ENCODE measurements at places on chromosomes 5 and 9.

GRCh38 chr5:150022158-150022531 is 21.6 kb downstream of the HMGXB3 start:
- DNase-seq, result peak; percentile 82

- DNase-seq, result no peak
These were observed 1087.7 kb downstream of the CDH12 start for GRCh38 chr5:21765406-21765805.

GRCh38 chr9:1071730-1072129 is 21.6 kb downstream of the DMRT2 start:
- no peak for DNase-seq

- DNase-seq, result no peak
These were observed 121.8 kb downstream of the CAVIN4 start for GRCh38 chr9:100699668-100700067.

DNA sequence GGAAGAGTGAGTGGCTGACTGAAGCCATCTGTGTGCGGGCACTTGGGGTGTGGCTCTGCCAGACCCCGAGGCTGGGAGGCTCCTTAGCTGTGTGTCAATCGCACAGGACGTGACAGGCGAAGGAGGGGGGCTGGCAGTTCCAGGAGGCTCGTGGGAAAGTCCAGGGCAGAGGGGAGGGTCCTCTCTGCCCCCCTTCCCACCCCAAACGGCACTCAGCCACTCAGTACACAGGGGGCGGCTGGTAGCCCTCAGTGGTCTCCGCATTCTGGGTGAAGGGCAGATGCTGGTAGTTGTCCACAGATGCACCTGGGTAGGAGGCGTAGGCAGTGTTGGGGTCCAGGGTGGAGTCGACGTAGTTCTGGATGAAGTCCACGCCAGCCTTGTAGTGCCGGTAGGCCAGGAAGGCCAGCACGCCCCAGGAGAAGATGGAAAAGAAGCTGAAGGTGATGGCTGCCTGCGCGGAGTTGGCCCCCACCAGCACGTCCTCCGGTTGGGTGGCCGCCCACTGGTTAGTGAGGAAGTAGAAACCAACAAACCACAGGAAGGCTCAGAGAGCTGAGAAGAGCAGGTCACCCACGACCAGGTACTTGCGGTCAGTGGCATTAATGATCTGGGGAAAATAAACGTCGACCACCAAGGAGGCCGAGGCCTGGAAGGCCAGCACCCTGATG is 85.4 kb upstream of the CEP78 start:
- DNase-seq, result no peak

DNA sequence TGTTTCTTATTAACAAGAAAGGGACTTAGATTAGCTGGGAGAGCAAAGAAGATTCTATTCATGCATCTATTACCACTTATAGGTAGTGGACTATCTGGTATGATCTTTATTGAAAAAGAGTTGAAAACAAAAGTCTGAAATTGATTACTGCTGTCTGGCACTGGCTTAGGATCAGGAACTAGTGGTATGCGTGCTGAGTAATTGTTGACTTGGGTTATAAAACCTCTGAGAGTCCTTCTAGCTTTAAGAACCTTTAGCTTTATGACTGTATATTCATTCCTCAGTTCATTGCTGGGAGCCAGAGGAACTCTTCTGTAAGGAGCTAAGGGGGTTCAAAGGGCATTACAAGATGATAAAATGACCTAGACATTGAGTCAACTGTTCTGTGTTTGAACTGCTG is 7.6 kb downstream of the SLC1A1 start:
- DNase-seq, result peak; percentile 69

- DNase-seq, result no peak
These were observed 36.9 kb downstream of the CLINT1 start for GRCh38 chr5:157821822-157822622.

DNA sequence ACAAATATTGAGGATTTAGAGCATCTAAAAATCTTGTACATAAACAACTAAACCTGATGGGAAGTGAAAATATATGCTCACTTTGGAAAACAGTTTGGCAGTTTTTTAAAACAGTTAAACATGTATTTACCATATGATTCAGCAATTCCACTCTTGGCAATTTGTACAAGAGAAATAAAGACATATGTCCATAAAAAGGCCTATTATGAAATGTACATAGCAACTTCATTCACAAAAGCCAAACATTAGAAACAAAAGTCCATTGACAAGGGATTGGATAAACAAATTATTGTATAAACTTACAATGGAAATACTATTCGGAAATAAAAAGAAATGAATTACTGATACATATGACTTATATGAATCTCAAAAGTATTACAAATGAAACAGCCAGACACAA is 196.2 kb upstream of the SLC24A2 start:
- no peak for DNase-seq

- DNase-seq, result no peak
These were observed 64.3 kb upstream of the PTCH1 start for GRCh38 chr9:95580812-95581761.

DNA sequence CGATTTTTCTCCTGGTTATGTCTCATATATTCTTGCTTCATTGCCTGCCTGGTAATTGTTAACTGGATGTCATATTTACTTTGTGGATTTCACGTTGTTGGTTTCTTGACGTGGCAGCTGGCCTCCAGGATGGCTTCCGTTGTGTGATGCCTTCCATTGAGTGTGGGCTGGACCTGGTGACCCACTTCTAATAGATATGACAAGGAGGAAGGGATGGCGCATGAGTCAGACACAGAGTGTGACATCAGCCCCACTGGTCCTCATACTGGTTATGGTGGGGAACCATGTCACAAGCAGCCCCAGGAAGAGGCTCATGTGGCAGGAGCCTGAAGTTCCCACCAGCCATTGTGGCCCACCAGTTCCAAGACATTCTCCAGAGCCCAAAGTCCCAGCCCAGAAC is 6.4 kb upstream of the PAEP start:
- DNase-seq, result peak; percentile 15

- no peak for DNase-seq
These were observed 11.4 kb upstream of the ADAMTS16 start for GRCh38 chr5:5128766-5129165.

DNA sequence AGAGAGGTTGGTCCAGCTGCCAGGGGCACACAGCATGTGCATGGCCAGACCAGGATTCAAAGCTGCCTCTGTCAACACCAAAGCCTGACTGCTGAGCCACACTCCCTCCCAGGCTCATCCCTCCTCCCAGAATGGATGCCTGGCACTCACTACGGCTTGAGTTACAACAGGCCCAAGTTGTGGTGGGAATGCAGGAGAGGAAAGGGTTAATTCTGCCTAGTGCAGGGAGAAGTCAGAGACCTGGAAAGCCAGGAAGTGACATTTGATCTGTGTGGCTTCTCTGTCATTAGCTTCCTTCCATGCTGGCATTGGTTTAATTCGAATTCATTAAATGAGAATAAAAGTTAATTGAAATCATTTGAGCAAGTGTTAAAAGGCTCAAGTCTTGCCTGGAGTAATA is 150.0 kb downstream of the NSG2 start:
- no peak for DNase-seq

GRCh38 chr9:86764671-86765343 is 182.5 kb downstream of the GAS1 start:
- no peak for DNase-seq

DNA sequence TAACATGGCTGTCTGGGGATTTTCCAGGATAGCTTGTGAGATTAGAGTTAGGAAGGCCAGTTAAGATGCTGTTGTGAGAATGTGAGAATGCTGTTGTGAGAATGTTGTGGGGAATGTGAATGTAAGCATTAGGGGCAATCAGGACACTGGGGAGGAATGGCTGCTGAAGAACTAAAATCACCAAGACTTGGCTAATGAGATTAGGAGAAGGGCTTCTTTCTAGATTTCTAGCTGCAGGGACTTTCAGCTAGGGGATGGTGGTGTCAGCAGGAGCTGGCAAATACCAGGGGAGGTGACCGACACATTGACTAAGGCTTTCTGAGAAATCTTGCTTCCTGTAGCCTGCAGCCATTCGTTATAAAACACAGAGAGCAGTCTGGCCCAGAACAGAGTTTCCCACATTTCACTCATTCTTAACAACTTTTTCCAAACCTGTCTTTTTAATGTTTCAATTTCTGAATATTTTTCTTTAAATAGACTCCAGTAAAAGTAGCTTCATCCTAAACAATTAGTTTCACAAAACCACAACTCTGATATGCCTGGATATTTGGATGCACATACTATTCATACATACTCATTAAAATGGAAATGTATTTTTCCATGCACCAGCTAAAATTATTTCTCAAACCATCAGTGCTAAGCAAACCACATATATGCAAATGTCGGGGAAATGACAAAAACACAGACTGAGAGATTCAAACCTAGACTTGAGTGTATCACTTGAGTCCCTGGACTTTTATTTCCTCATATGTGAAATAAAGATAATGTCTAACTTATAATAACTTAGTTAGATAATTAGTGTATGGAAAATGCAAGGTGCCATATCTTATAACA is 89.3 kb upstream of the TNC start:
- no peak for DNase-seq

- no peak for DNase-seq
These were observed 74.7 kb upstream of the FAM169A start for GRCh38 chr5:74940782-74941353.

DNA sequence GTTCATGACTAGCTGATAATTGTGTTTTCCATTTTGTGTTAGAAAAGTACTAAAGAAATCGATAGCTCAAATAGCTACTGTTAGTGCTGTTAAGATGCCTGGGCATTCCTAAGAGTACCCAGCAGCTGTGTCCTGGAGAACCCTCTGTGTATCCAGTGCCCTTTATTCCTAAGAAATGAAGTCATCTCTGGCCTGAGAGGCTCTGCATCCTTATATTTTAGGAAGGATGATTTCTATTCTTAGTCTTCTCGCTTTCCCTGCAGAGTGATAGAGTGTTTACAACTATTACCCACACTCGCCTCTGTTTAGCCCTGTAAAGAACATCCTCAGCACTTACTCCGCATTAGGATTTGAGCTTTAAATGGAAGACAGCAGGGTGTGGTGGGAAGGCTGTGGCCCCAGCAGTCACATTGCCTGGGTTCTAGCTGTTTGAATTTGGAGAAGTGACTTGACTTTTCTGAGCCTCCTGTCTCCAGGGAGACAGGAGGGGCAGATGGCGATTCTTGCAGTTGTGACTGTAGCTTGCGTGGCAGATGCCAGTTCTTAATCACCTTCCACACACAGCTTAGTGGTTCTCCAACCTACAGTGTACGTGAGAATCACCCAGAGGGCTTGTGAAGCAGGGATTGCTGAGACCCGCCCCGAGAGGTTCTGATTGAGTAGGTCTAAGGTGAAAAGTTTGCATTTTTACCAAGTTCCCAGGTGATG is 177.2 kb upstream of the PITX1 start:
- DNase-seq, result peak; percentile 27
